Mucosa of gallbladder (tissue), 1 donor: ENCODE measurements at places on chromosomes 4 and X. TPM values are rescaled to one million over a fixed set of nuclear protein-coding genes. Genes with fewer than 3 reads are reported as not detected.

The LRCH2 gene
- 3.9 TPM for total RNA-seq

The ARMCX4 gene
- total RNA-seq: 12.7 TPM

The CSAG1 gene
- not detected for total RNA-seq

The ERAS gene
- not detected for total RNA-seq

The MGAT4D gene
- total RNA-seq: not detected

The GATA1 gene
- 0.98 TPM for total RNA-seq

The TKTL2 gene
- total RNA-seq: not detected

The PAK3 gene
- total RNA-seq: 1.0 TPM

The GAGE12J gene
- not detected for total RNA-seq

The CLCN4 gene
- 8.0 TPM for total RNA-seq

The PDLIM5 gene
- 154 TPM for total RNA-seq

The EPHA5 gene
- 0.14 TPM for total RNA-seq

The SMIM10L2A gene
- 1.9 TPM for total RNA-seq

The CFI gene
- total RNA-seq: 60.9 TPM

The CFAP47 gene
- 0.17 TPM for total RNA-seq

GRCh38 chr4:134885436-134885835 lies 683.8 kb upstream of the PABPC4L start:
- DNase-seq: no peak

DNA sequence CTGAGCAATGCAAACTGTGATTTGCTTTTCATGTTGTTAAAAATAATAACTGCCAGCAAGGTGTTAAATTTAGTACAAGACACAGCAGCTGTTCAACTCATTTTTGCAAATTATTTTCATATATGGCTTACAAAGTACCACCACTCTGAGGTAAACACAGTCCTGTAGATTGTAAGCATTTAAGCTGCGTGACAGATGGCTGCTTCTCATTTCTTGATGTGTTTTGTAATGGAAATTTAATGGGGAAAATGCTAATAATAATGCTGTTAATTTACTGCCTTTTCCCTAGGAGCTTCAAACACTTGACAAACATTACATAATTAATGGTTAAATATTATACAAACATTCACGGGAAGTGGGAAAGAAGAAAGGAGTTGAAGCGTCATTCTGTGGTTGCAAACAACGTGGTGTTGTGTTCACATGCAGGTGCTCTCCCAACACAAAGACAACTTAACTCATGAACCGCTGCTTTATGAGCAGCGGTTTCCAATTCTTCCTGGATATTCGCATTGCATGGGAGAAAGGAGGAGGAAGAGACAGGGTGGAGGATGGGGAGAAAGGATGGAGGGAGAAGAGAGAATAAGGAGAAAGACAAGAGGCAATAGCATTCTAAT lies 236.8 kb upstream of the VCX start:
- DNase-seq: no peak

GRCh38 chr4:113094802-113095201 lies 45.3 kb downstream of the ANK2 start:
- DNase-seq: no peak

DNA sequence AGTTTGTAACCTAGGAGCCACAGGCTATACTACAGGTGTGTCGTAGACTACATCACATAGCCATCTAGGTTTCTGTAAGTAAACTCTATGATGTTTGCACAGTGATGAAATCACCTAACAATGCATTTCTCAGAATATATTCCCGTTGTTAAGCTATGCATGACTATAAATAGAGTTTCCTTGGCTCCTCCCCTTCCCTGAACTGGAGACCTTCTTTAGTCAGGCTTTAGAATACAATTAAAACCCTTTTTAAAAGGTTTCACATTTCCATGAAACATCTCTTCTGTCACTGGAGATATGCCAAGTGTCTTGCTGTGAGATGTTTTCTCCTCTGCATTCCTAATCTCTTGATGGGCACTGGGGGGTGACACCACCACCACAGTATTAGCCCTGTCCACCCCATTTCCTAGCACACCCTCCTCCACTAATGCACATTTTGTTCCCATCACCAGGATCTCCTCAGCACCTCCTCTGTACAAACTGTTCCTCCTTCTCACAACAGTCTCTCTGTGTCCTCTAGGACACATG lies 334.6 kb upstream of the CPEB2 start:
- DNase-seq: no peak

GRCh38 chr4:37964734-37965457 lies 4.7 kb downstream of the PTTG2 start:
- DNase-seq: no peak

DNA sequence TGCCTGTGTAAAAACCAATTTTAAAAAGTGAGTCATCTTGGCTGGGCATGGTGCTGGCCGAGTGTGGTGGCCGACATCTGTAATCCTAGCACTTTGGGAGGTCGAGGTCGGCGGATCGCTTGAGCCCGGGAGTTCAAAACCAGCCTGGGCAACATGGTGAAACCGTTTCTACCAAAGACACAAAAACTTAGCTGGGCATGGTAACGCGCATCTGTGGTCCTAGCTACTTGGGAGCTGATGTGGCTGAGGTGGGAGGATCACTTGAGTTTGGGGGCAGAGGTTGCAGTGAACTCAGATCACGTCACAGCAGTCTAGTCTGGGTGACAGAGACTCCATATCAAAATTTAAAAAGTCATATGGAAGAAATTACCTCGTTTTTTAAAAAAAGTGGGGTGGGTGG lies 7.6 kb downstream of the RLIM start:
- DNase-seq: no peak

GRCh38 chrX:123905332-123905731 lies 45.5 kb downstream of the XIAP start:
- no peak for DNase-seq

- no peak for DNase-seq
These were observed 116.3 kb downstream of the GRXCR1 start for GRCh38 chr4:43008793-43009192.

DNA sequence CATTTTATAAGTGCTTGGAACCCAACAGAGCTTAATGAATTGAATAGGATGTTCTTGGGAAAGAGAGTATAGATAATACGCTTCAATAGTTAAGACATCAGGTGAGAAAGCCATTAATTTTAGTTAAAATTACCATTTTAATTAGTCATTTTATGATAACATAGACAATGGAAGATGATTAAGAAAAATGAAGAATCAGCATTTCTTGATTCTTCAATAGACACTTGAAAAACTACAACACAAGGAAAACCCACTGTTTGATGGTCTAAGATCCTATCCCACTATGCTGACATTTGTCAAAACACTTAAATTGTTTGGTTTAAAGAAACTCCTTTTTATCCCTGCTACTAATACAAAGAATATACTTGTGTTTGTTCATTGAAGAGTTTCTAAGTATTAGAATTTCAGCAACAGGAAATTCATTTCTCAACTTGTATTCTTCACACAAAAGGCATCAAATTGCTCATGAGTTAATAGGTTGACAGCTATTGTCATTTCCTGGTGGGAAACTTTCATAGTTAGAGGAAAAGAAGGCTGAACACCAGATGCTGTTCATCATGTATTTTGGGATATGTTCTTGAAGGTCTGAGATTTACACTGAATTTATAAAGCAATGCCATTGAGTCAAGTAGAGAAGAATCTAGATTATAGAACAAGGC lies 9.6 kb upstream of the CXCL2 start:
- no peak for DNase-seq

DNA sequence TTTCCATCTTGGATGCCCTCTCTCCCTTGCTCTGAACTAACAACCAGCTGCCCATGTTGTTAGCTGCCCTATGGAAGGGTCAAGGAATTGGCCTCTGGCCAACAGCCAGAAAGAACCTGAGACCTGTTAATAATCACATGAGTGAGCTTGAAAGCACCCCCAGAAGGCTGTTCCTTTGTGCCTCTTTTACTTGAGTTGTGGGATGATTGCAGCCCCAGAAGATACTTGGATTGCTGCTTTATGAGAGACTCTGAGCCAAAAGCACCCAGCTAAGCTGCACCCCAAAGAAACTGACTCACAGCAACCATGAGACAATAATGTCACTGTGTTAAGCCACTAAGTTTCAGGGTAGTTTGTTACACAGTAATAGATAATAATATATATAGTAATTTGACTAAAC lies 73.3 kb downstream of the FRYL start:
- DNase-seq: no peak

DNA sequence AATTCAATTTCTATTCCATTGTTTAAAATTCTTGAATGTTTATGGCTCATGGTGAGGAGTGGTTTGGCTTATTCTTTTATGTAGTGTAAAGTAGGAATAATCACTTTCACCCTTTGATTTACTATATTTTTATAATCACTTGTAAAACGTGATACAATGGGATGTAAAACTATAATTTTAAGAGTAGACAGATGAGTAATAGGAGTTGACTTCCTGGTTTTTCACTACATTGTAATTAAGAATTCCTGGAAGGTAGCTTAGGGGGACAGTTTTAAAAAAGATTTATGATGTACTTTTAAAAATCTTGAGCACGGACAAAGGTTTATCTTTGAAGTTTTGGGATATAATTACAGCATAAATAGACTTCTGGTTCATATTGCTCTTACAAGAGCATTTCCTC lies 65.3 kb downstream of the PDGFC start:
- no peak for DNase-seq

- no peak for DNase-seq
These were observed 7.4 kb downstream of the PLCXD1 start for GRCh38 chrX:288561-288991.

- peak; percentile 42 for DNase-seq
These were observed 1029.7 kb upstream of the TENM3 start for GRCh38 chr4:181213551-181213950.

DNA sequence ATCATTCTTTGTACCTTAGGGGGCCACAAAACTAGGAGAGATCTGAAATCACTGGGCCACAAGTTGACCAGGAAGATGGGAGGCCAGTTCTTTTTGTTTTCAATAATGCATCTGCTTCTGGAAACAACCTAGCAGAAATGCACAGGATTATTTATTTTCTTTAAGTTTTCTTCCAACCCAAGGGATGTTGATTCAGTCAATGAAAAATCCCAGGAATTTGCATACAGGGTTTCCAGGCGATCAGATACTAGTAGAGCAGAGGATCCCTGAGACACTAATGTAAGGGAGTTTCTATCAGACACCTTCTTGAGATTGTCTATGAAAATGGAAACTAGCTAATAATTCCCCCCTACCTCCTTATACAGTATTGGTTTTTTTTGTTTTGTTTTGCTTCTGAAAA lies 7.4 kb downstream of the ATOH1 start:
- DNase-seq: no peak

GRCh38 chrX:19245711-19246269 lies 97.9 kb upstream of the PDHA1 start:
- no peak for DNase-seq

DNA sequence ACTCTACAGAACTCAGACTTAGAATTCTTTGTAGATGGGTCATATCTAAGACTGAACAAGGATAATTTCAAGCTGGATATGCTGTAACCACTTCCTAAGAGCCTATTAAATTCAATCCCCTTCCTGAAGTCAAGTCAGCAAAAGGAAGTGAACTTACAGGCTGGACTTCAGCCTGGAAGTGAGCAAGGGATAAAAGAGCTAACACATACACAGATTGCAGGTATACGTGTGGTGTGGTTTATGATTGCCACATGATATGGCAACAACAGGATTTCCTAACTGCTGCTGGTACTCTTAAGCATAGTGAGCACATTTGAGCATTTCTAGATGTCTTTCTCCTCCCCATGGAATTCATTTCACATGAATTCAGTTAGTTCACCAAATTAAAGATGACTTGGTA lies 38.2 kb upstream of the UXT start:
- DNase-seq: no peak

GRCh38 chr4:145207934-145208333 lies 27.5 kb upstream of the OTUD4 start:
- no peak for DNase-seq

DNA sequence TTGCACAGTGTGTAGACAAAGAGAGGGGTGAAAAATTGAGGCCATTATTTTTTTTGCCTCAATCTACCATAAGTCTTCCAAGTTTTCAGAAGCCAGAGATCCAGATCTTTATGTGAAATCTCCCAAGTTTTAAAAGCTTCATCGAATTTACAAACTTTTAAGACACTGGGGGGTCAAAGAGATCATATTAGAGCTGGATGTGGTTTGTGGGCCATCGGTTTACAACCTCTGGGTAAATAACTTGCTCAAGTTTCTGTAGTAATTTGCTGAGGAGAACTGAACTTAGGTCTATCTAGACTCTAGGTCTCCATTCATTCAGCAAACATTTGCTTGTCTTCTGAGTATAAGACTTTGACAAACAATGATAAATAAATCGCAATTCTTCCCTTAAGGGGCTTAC lies 54.0 kb upstream of the CHRNA9 start:
- no peak for DNase-seq

DNA sequence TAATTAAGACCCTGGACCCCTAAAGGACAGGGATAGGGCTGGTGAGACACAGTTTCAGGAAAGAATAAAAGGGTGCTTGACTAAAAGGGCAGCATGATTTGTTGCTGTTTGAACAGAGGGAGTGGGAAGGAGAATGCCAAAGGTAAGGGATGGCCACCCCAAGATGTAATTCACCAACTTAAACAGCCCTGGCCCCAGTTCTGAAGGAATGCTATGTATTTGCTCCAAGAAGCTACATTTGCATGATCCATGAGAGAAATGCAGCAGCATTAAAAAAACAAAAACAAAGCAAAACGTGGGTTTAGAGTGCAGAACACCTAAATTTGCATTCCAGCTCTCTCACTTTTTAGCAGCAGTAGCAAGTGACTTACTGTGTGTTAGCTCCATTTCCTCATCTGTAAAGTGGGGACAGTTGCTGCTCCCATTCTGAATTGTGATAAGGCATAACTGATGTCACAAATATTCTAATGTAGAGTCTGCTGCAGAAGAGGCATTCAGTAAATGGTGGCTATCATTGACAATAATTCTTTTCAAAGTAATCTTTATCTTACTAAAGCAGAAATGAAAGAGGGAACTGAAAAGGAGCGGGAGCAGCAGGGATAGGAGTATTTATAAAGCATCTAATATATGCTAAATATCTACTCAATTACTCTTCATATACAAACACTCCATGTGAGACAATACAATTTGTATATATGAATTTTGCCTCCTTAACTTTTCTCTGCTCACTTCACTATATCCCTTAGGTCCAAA lies 115.8 kb downstream of the PPARGC1A start:
- DNase-seq: no peak

DNA sequence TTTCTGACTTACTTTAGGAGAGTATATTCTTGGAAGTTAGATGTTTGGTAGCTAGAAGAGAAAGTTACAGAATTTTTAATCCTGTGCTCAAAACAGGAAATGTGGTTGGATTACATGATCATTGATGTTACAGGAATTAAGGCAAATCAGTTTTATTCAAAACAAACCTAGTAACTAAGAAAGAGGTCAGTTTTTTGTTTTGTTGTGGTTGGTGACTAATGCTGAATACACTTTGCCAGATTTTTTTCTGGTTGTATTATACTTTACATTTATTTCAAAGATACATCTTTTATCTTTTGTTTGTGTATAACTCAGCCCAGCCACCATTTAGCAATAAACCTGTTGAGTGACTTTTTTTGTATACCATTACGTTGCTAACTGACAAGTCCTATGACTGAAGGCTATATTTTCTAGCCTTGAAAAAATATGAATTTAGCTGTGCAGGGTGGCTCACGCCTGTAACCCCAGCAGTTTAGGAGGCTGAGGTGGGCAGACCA lies 116.7 kb downstream of the KLHL8 start:
- DNase-seq: no peak
